Mesothelial cell of epicardium (in vitro differentiated cells): ENCODE measurements at places on chromosomes 16 and 17. TPM values are rescaled to one million over a fixed set of nuclear protein-coding genes. Genes with fewer than 3 reads are reported as not detected.

CHST4 gene
- not detected in 3 replicates for total RNA-seq

C17orf50 gene
- not detected in 3 replicates for total RNA-seq

DNA sequence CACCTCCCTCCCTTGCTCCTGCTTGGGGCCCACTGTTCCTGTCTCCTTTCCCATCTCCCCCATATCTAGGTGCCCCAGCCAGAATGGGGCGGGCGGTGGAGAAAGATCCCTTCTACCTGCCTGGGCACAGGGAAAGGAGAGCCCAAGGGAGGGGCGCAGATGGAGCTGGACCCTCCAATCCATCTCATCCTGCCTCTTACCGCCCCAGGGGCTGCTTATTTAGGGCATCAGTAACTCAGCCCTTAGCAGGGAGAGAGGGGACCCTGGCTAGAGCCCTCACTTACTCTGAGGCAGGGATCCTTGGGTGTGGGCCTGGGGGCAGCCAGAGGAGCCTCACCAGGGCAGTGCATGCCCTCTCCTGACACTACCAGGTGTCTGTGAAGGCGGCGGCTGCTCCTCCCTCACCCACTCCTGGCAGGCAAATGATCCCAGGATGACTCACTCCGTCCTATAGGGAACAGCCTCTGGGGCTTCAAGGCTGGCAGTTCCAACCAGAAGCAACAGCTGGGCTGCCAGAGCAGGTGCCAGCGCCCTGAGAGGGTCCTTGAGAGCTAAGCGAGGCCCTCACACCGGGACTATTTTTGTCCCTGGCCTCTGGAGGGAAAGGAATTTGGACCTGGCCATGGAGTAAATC, 16.3 kb upstream of the BCAR1 start:
- peaks cover 32% of the 10 kb centered on the region for H3K4me1 ChIP-seq
- H3K36me3 ChIP-seq = no peaks in the 10 kb centered on the region
- H3K4me3 ChIP-seq = peak overlapping the region; percentile 38
- DNase-seq = no peak
- no peaks in the 10 kb centered on the region for H3K27me3 ChIP-seq

HBA2 gene
- not detected in 3 replicates for total RNA-seq

DNA sequence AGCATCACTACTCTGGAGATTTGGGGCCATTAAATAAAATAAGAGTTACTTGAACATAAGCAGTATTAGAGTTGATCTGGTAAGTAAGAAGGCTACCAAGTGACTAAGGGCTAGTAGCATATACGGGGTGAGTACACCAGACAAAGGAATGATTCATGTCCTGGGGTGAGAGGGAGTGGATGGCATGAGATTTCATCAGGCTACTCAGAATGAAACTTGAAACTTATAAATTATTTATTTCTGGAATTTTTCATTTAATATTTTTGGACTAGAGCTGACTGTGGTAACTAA, 2.3 kb downstream of the SLFN5 start:
- H3K4me1 ChIP-seq = peaks cover 38% of the 10 kb centered on the region
- H3K4me3 ChIP-seq = peak overlapping the region; percentile 94
- H3K27ac ChIP-seq = peak overlapping the region; percentile 98
- H3K27me3 ChIP-seq = no peaks in the 10 kb centered on the region
- no peak for DNase-seq
- peaks cover 10% of the 10 kb centered on the region for H3K36me3 ChIP-seq

MRC2 gene
- 115 to 120 TPM (median 119 TPM) in 3 replicates for total RNA-seq
